ENCODE measurements at places on chromosomes 7 and 10.

DNA sequence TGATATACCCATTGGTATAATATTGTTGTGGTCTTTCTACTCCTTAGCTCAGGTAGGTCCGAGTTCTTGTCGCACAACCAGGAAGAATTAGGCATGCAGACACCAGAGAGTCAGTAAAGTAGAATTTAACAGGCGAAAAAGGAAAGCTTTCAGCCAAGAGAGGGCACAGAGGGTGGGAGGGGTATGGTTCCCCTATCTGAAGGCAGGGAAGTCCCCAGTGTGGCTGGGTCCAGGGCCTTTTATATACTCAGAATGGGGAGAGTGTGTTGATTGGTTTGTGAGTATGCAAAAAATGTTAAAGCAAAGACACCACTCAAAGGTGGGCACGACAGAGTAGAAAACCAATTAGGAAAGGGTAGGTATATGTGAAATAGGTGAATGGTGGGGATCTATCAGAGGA, 53.9 kb downstream of the IMMP2L start:
- DNase-seq: no peak

DNA sequence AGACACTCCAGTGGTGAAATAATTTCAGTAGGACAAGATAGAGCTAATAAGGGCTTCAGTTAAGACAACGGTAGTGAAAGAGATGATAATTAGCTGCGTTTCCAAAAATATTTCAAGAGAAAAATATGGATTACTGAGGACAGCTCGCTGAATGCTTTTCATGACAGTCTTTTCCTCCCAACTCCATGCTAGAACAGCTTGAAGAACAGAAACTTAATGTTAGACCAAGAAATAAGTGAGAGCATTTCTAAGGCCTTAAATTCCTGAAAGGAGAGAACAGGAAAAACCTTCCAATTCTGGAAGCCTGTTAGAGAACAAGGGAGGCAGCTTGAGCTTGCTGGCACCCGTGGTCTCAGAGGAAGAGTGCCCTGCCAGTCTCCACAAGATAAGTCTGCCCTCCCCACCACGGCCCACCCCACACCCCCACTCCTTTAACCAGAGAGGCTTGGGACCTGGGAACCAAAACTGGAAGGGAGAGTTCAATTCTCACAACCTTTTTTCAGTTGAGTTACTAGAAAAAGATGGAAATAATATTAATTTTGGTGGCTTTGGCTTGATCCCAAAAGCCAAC, 1148.0 kb upstream of the CELF2 start:
- DNase-seq: no peak

DNA sequence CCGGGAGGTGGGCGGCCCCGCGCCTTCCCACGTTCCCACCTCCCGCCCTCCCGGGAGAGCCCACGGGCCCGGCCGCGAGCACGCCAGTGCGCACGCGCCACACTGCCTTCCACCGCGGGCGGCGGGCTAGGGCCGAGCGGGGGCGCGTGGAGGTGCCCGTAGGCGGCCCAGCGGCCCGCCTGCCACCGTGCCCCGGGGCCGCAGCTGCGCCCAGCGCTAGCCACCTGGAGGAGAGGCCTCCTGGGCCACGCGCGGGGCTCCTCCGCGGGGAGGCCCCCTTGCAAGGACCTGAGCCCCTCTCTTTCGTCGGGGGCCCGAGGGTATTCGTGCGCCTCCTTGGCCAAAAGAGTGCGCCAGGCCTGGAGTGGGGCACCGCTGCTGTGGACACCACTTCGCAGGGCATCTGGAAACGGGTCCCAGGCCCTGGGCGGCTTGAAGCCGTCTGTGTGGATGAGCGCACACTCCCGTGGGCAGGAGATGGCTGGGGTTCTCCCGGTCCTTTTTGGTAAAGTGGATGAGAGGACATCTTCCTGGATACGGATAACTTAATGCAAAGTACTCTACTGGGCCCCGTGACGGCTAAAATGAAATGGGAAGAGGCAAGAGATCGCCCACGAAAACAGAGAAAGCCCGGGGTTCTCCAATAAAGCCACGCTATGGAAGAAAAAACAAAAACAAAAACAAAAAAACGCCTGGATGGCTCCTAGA, 9.0 kb upstream of the EBF3 start:
- DNase-seq: no peak

DNA sequence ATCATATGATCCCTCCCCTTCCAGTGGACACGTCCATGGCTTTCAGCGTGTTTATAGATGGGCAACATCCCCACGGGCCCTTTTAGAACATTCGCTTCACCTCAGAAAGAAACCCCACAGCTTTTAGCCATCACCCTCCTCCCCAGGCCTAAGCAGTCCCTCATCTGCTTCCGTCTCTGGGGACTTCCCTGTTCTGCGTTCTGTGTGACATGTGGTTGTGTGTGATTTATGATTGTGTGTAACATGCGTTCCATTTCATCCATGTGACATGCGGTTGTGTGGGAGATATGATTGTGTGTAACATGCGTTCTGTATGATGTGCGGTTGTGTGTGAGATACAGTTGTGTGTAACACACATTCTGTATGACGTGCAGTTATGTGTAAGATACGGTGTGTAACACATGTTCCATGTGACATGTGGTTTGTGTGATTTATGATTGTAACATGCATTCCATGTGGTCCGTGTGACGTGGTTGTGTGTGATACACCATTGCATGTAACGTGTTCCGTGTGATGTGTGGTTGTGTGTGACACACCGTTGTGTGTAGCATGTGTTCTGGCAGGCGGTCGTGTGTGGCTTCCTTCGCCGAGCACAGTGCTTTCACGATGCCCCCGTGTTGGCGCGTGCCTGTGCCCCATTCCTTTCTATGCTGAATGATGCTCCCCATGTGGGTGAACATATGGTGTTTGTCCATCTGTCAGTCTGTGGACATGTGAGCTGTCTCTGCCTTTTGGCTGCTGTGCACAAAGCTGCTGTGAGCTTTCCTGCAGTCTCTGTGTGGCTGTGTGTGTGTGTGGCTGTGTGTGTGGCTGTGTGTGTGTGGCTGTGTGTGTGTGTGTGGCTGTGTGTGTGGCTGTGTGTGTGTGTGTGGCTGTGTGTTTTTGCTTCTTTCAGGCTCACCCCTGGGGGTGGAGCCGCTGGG, 26.2 kb downstream of the PWWP2B start:
- DNase-seq: no peak

GRCh38 chr7:128279124-128279713, 38.1 kb downstream of the LEP start:
- no peak for DNase-seq

DNA sequence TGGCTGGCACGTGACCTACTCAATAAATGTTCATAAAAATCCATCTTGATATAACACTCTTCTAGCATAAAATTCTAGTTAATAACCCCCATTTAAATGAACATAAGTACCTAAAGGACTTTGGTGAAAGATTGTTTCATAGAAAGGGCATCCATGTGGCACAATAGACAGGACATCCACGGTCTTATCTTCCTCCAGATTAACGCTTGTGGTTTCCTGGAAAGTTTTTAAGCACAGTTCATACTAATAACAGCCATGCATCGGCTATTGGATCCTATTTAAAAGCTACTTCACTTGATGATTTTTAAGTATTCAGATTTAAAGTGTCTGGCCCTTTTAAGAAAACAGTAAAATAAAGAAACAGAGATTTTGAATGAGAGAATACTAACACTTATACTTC, 288.3 kb downstream of the AHR start:
- no peak for DNase-seq

DNA sequence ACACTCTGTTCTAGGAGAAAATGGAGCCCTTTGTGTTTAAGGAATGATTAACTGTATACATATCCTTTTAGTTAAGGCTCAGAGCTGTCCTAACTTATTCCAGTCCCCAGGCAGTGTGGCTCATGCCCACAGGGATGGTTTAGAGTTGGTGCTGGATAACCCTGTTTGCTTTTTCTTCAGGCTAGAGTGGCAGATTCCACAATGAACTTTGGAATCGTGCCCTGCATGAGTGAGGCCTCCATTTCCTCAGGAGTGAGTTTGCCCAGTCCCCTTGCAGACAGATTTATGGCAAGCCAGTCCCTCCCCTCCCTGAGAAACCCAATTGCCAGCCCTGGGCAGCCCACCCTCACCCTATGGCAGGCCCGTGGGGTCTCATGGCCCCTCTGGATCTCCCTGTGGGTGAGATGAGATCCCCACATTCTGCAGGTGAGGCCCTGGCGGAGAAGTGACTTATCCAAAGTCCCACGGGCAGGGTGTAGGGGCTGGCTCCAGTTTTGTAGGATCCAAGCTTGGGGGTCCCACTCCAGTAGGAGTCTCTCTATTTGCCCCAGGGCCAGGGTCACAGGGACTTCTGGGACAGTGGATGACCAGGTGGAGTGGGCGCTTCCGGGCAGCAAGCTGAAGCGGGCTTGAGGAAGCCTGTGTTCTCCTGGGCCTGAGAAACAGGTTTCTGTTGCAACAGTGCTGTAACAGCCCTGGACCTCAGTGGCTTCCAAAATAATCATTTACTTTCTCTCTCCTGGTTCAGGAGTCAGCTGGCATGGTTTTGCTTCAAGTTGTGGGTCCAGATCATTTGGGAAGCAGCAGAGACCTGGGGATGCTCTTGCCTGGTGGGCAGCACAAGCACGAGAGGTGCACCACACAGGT, 9.0 kb upstream of the COMTD1 start:
- DNase-seq: no peak

DNA sequence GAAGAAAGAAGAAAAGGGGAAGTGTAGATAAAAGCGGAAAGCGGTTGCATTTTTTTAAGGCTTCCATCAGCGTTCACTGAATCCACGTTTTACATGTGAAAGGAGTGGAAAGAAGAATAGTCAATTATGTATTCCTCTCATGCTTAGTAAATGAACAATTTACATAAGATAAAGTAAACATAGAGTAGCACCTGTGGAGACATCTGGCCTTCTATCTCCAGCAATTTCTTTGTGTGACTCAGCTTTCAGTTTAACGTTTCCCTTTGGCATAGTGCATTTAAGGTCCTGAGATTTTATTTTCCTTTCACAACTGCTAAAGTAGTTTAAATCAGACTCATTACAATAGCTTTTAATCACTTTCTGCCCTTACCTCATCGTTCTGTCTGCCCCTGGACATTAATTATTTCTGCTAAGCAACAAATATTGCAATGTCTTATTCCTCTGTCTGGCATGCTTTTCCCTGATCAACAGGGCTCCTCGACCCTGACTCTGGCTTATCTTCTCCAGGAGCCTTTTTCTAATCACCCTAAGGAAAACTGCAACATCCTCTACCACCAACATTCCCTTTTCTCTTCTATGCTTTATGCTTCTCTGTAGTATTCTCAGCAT, 383.5 kb upstream of the VWC2 start:
- no peak for DNase-seq

GRCh38 chr7:125468855-125469174, 539.2 kb upstream of the POT1 start:
- no peak for DNase-seq

DNA sequence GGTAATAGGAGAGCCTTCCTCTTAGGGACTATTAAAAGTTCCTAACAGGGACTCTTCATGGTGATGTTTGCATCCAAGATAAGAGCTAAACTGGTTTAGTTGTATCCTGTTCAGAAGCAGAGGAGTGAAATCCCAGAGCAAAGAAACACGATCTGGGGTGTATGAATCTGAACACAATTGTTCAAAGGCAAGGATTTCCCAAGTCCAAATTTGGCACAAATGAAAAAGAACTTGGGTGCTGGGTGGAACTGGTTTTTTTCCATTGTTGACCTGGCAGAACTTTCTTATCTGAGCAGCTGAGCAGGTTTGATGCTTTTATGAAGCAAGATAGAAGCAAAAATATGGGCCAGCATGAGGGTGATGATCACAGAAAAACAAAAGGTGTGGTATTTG, 6.0 kb downstream of the AGFG2 start:
- DNase-seq: no peak

GRCh38 chr10:48684463-48684791, 246 bp upstream of the WDFY4 start:
- no peak for DNase-seq

DNA sequence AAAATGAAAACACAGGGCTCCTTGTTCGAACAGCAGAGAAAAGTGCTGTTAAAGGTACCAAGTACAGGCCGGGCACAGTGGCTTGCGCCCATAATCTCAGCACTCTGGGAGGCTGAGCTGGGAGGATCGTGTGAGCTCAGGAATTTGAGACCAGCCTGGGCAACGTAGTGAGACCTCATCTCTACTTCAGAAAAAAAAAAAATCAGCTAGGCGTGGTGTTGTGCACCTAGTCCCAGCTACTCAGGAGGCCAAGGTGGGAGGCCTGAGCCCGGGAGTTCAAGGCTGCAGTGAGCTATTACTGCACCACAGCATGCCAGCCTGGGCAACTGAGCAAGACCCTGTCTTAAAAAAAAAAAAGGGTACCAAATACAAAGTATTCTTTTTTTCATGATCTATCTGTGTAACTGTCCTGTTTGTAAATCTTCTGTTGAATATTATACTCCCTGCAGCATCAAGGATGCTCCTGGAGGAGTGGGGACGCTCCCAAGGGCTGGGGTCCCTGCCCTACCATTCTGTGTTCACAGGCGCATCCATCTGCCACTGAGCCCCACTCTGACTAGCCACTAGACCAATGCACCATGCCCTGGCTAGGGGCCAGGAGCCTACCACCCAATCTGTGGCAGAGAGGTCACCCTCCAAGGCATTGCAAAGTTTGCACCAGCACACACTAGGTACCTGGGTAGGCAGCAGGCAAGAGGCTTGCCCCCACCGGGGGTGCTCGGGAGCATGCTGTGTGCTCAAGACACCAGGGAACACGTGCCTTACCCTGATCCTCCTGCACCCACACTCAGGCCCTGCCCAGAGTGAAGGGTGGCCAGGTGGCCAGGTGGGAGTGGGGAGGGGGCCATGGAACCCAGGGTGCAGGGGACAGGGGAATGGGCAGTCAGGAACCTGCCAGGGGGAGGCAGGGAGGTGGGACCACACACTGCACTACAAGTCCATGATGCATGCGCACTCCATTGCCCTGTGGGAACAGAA, 67.3 kb upstream of the KMT2C start:
- no peak for DNase-seq

- DNase-seq: no peak
Observed at GRCh38 chr7:50584793-50585408, 19.7 kb upstream of the DDC start.

DNA sequence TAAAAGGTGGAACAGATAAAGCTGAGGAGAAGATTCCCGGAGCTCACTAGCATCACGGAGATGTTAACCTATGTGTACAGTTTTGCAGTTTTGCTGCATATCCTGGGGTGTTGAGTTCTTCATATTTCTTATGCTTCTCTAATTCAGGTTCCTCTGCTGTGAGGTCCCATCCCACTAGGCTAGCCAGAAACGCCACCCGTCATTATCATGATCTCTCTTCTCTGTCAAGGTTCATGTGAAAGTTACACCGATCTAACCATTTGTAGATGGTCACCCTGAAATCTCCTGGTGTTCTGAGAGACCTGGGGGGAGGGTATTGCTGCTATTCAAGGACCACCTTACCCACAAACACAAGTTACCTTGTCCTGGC, 136.3 kb downstream of the CCDC71L start:
- DNase-seq: no peak

DNA sequence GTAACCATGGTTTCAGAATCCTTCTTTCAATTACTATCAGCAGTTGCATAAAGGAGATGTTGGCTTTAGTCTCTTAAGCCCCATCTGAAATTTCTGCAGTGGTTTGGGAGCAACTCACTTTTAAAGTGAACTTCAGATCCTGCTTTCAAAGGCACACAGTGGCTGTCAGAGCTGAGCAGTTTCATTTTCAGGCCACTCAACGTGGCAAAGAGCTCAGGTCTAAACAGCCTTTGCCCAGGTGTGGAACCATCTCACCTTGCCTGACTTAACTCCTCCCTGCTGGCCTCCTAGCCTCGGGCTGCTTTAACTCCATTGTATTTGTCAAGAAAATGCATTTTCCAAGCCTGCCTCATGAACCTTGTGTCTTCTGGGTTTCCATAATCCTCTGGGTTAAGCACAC, 197.5 kb upstream of the KMT2E start:
- DNase-seq: no peak
